ENCODE measurements at places on chromosomes 5 and 9.

GRCh38 chr9:8447601-8448000 is 648.0 kb upstream of the DMAC1 start:
- no peak for DNase-seq

GRCh38 chr9:97518909-97519307 is 17.4 kb downstream of the TMOD1 start:
- no peak for DNase-seq

- DNase-seq: no peak
These were observed 35.7 kb downstream of the LRRC70 start for GRCh38 chr5:62614355-62614754.

GRCh38 chr5:162806195-162806594 is 631.2 kb upstream of the CCNG1 start:
- DNase-seq: no peak

GRCh38 chr5:159002171-159002570 is 97.5 kb downstream of the EBF1 start:
- no peak for DNase-seq

DNA sequence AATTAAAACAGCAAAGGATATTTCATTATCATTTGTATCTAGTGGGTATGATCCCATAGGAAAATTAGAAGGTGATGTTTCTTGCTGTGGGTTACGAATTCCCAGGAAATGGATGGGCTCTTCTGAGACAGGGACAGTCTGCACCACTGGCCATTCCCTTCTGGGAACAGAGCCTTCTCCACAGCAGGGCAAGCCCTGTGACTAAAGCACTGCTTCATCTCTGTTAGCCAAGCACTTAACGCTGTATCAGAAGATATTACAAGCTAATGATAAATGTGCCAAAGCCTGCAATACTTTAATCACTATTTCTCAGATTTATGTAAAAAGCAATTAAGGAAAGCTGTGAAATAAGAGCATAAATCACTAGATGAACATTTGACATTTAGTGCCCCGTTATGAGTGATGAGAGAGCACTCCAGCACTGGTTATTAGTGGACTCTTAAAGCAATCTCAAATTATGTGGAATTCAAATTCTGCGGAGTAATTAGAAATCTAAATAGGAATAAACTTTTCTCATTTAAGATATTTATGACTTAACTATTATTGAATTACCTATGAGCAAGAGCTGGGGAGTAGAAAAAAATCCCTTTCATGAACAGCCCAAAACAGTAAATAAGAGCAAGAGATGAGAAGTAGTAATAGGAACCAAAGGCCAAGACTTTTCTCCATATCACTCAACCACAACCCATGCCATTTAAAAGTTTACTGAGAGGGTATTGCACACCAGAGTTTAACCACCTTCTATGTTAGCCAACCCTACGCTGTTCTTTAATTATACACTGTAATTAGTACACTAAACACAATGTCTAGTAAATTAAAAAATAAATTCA is 49.2 kb downstream of the FAM240B start:
- no peak for DNase-seq

DNA sequence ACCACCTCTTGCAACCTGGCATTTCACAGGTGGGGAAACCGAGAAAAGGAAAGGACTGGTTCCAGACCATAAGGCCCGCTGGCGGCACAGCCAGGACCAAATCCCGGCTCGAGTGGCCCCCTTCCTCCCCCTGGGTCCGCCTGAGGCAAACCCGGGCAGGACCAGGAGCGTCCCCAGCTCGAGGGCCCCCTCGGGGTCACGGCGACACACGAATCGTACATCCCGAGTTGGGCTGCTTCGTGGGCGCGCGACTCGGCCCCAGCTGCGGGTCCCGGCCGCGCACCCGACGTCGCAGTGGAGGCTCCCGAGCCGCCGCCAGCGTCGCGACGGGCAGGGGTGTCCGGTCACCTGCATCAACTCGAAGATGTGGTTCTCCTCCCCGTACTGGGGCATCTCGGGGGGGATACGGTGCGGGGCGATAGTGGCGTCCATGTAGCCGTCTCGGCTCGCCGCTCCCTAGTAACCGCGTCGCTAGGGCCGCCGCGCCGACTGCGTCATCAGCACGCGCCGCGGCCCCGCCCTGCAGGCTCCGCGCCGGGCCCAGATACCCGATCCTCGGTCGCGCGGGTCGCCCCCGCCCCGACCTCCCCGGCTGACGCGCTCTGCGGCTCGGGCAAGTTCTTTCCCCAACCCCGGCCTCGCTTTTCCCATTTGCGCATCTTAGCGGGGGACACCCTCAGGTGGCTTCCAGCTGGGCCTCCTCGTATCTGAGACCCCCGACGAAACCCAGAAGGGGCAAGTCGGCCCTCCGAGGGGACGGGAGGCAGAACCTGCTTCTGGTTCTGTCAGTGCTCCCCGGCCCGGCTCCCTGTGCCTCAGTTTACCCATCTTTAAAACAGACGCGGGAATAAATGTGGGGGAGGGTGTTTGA is at the start of gene AK8:
Gene AK8 (minus strand): TSS at position 461 of the 871 bp plus-strand sequence. CDS start 29 bp downstream, at position 432.
- peak; percentile 72 for DNase-seq

- DNase-seq: peak; percentile 78
These were observed 90.0 kb downstream of the PRRT1B start for GRCh38 chr9:131635285-131635684.

GRCh38 chr5:146034127-146034526 is 71.2 kb downstream of the PLAC8L1 start:
- DNase-seq: no peak

DNA sequence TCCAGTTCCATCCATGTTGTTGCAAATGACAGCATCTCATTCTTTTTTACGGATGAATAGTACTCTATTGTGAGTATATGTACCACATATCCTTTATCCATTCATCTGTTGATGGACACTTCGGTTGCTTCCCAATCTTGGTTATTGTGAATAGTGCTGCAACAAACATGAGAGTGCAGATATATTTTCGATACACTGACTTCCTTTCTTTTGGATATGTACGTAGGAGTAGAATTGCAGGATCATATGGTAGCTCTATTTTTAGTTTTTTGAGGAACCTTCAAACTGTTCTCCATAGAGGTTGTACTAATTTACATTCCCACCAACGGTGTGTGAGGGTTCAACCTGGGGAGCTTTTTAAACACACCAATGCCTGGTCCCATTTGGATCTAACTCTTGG is 22.3 kb downstream of the GALNT12 start:
- DNase-seq: no peak

Measured in activated CD4-positive, alpha-beta T cell treated with anti-CD3 and anti-CD28 coated beads for 4 hours (primary cell).